Foreskin keratinocyte (primary cell): ENCODE measurements at places on chromosomes 4 and X.

DNA sequence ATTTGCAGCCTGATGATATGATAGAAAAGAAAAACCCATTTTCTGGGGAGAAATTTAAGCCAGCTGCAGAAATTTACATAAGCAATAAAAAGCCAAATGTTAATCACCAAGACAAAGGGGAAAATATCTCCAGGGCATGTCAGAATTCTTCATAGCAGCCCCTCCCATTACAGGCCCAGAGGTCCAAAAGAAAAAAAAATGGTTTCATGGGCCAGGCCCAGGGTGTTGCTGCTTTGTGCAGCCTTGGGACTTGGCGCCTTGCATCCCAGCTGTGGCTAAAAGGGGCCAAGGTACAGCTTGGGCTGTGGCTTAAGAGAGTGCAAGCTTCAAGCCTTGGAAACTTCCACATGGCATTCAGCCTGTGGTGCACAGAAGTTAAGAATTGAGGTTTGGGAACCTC, 97.9 kb upstream of the CDX4 start:
- DNase-seq = no peak

- no peak for DNase-seq
These were observed 581 bp downstream of the UBE2K start for GRCh38 chr4:39698424-39699009.

GRCh38 chr4:71857713-71858451, 74.0 kb upstream of the GC start:
- no peak for DNase-seq

GRCh38 chr4:26819478-26820095, 41.1 kb upstream of the STIM2 start:
- DNase-seq = no peak

GRCh38 chr4:73340917-73341316, 63.2 kb upstream of the ALB start:
- DNase-seq = no peak

- DNase-seq = no peak
These were observed 137.1 kb downstream of the AMELX start for GRCh38 chrX:11430271-11430670.

- peak; percentile 17 for DNase-seq
These were observed 533.2 kb upstream of the AGA start for GRCh38 chr4:177975315-177975987.

- no peak for DNase-seq
These were observed 1986.1 kb downstream of the ARAP2 start for GRCh38 chr4:34258176-34258575.

GRCh38 chr4:3833326-3833989, 67.3 kb downstream of the ADRA2C start:
- no peak for DNase-seq

GRCh38 chr4:151641167-151641566, 119.6 kb downstream of the GATB start:
- peak; percentile 65 for DNase-seq

- no peak for DNase-seq
These were observed 62.4 kb downstream of the HOPX start for GRCh38 chr4:56618734-56619133.

DNA sequence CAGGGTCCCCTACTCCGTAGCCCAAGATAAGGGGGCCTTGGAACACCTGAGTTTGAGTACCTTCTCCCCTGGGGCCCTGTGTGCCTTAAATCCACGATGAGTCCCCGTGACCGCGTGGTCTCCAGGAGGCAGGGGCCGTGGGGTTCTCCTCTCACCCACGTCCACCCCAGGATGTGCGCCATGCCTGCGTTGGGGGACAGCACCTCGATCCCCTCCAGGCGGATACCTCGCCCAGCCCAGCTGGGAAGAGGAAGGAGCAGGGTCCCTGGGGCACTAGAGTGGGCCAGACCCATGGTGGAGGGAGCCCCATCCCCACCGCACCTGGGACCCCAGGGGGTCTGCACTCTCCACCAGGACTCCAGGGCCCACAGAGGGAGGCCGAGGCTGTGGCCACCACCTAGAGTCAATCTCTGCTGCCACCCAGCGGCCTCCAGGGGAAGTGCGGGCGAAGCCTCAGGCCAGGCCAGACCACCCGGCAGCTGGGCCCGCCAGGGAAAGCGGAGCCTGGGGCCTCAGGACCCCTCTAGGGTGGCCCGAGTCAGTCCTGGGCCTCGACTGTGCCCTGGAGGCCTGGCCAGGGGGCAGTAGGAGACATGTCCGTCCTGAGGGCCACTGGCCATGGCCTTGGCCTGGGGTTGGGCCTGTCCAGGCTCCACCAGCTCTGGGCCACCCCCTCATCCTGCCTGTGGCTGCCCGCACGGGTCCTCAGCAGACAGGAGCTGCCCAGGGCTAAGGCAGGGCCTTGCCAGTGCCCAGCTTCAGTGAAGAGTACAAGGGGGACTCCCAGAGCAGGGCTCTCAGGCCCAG, 55.0 kb downstream of the FAM53A start:
- no peak for DNase-seq

DNA sequence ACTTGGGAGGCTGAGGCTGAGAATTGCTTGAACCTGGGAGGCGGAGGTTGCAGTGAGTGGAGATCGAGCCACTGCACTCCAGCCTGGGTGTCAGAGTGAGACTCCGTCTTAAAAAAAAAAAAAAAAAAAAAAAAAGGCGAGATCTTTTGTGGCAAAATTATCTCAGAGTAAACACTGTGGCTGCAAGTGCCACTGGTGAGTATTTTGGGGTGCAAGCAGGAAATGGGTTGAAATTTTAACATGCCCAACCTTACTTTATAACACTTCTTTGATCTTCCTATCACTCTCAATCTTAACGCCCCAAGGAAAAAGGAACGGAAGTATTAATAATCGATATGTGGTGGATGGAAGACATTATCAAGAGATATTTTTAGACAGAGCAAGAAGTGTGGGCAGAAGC, 32.1 kb downstream of the SLC34A2 start:
- no peak for DNase-seq

DNA sequence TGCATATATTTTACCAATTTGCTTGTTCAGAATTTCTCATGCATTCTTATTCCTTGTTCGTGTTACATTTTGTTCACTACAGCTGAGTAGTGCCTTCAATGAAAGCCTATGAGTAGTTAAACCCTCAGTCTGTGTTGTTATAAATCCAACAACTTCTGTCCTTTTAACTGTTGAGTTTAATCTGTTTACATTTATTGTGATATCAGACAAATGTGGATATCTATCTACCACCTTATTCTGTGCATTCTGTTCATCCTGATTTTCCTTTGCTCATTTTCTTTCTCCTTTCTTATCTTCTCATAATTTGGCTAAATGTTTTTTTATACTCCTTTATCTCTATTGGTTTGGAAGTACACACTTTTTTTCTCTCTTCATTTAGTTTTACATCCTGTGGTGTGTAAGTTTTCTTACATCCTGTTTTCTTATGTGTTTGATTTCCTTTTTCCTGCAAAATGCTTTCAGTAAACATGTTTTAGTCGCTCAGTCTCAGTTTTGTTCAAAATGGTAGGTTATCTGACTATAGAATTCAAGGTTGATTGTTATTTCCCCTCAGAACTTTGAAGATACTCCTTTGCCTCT, 54.2 kb downstream of the CASP6 start:
- no peak for DNase-seq

DNA sequence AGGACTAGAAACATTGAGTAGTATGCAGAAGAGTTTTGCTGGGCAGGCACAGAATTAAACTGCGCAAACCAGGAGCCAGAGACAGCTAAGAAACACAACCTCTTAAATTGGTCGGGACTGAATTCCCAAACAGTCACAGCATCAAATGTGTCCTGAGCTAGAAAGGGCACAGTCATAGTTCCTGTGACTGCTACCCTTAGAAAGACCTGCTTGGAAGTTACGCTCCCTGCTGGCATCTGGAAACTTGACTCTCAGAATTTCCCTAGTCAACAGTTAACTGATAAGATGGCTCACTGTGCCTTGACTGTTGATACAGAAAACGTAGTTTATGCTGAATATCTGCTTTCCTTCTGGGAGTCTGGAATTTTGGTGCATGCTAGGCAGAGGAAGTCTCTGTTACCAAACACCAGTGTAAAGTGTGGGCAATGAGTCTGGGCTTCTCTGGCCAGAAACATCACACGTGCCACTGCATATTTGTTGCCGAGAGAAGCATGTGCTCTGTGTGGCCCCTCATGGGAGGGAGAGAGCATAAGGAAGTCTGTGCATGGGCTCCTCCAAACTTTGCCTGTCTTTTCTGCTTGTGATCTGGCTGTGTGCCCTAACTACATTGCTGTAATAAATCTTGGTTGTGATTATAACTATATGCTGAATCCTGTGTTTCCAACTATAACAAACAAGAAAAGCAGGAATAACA, 11.6 kb upstream of the EOLA2 start:
- no peak for DNase-seq

GRCh38 chrX:16629909-16630308, 20.0 kb upstream of the S100G start:
- DNase-seq = no peak

- no peak for DNase-seq
These were observed 117.9 kb downstream of the CPZ start for GRCh38 chr4:8710416-8710815.

GRCh38 chr4:113445286-113445685, 316.3 kb downstream of the CAMK2D start:
- peak; percentile 80 for DNase-seq

DNA sequence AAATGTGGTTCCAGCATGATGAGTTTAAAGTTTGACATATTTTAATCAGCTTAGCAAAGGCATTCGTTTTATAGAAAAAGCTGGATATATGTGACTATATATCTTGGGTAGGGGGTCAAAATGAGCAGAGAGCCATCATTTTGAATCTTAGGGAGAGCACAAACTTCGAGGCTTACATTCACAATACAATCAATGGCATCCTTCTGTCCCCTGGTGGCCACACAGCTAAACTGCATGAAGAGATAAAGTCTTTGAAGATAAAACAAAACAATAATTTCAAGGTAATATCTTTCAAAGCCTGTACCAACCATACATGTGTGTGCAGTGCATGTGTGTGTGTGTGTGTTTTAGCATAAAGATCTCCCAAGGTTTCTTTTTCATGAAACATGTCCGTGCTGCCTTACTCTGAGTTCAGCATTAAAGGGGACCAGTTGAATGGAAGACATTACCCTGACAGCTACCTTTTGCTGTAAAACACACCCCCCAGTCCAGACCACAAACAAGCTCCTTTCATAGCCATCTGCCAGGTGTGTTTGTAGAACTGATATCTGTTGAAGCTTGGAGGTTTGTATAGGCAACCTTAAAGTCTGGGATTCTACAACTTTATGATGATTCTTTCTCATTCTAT, 22.0 kb downstream of the DYNLT3 start:
- DNase-seq = no peak

DNA sequence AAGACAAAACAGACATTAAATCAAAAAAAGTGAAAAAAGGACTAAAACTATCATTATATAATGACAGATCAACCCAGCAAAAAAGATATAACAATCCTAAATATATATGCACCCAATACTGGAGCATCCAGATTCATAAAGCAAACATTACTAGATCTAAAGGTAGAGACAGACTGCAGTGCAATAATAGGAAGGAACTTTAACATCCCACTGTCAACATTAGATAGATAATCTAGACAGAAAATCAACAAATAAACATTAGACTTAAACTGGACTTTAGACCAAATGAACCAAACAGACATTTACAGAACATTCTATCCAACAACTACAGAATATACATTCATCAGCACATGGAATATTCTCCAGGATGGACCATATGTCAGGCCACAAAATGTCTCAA, 29.5 kb upstream of the RAB39B start:
- DNase-seq = no peak

DNA sequence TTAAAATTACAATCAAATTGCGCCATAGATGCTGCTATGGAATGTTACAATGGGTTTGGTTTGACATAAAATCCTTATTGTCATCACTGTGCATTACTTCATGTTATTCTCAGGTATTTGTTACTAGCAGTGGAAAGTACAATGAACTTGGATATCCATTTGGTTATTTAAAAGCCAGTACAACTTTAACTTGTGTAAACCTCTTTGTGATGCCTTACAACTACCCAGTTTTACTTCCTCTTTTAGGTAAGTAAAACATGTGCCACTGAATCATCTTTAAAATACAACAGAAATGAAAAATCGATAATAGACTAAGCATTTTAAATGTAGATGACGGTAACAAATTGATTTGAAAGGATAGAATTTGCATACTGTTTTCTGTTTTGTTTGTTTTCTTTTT, 35.6 kb downstream of the INTS6L start:
- DNase-seq = no peak

- DNase-seq = no peak
These were observed 183.8 kb downstream of the PTTG2 start for GRCh38 chr4:38144031-38144430.

DNA sequence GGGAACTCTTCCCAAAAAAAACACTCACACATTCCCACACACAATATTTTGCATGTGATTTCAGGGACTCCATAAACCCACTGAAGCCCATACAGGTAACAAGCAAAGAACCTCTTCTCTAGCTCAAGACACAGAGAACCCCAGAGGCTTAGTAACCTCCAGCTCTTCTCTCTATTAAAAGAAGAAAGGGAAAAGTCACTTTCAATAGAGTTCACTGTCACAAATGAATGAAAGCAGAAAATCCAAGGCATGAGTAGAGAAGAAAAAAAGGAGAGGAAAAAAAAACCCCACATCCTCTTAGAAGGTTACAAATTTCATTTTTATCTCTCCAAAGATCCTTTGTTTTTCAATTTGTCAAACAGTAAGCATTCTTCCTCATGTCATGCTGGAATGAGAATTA, 30.7 kb upstream of the DCLK2 start:
- no peak for DNase-seq

DNA sequence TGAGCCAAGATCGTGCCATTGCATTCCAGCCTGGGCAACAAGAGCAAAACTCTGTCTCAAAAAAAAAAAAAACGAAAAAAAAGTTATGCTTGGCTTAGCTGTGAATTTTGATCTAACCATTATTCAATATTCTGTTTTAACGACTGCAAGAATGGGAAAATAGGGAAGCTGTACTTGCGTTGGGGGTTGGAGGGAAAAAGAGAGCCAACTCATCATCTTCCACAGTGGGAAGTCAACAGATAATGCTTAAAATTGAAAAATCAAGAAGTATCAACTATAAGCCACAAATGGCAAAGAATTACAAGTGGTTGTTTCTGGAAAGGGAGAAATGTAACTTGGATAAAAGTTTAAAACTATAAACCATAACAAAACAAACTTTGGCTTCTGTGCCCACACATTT, 2.9 kb downstream of the TEC start:
- no peak for DNase-seq

DNA sequence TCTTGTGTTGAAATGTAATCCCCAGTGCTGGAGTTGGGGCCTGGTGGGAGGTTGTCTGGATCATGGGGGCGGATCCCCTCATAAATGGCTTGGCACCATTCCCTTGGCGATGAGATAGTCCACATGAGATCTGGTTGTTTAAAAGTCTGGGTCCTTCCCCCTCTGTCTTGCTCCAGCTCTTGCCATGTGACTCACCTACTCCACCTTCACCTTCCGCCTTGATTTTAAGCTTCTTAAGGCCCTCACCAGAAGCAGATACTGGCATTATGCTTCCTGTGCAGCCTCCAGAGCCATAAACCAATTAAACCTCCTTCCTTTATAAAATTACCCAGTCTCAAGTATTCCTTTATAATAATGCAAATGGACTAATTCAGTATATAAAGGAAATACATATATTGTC, 111.5 kb downstream of the NR3C2 start:
- no peak for DNase-seq
